Activated gamma-delta T cell treated with Interleukin-2 at 50 U/mL for 16 hours (primary cell): ENCODE measurements at places on chromosomes 3 and 15.
A peak's percentile ranks its signal among the peaks of the same experiment; 100 is the strongest.

- no peak for DNase-seq
Observed at GRCh38 chr3:68288085-68288484, 633.7 kb upstream of the SUCLG2 start.

DNA sequence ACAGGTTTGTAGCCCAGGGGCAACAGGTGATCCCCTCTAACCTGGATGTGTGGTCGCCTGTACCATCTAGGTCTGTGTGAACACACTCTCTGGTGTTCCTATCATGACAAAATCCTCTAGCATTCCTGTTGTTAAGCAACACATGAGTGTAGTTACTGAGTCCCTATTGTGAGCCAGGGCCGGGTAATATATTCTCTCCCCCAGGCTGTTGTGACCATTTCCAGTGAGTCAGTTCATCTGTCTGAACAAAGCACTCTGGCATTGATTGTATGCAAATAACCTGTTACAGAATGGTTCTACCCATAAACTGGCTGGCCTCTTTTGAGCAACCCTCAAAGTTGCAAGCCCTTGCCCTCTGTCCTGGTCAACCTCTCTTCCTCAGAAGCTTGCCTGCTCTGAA lies 2.6 kb upstream of the FLNB start:
- no peak for DNase-seq

DNA sequence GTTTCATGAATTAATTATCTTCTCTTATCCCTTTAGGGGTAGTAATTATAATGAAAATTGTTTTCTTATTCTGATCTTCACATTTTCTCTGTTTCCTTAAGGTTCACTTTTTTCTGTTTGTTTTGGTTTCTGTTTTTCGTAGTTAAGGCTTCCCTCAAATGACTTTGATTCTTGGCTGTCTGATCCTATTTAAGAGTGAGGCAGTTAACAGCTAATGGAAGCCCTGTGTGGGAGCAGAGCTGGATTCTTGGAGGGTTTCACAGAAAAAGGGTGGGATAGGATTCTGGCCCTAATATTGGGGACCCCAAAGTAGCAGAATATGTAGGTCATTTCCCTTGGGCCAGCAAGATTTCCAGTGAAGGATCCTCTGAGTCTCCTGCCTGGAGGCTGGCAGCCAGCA lies 6.8 kb upstream of the AMOTL2 start:
- DNase-seq: no peak

DNA sequence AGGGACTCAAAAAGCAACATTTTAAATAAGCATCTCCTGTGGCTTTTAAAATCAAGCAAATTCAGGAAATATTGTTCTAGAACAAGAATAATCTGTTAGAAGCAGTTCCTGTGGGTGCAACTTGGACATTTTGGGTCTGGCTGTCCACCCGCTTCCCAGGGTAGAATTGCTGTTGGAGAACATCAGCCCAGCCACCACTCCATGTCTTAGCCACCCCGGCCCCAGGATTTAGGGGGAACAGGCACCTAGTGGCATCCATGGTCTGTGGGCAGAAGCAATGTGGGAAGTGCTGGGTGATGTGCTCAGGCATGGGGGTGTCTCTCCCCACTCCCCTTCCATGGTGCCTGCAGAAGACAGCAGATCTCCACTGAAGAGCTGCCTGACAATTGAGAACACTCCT lies 162.6 kb downstream of the KLF13 start:
- DNase-seq: no peak

DNA sequence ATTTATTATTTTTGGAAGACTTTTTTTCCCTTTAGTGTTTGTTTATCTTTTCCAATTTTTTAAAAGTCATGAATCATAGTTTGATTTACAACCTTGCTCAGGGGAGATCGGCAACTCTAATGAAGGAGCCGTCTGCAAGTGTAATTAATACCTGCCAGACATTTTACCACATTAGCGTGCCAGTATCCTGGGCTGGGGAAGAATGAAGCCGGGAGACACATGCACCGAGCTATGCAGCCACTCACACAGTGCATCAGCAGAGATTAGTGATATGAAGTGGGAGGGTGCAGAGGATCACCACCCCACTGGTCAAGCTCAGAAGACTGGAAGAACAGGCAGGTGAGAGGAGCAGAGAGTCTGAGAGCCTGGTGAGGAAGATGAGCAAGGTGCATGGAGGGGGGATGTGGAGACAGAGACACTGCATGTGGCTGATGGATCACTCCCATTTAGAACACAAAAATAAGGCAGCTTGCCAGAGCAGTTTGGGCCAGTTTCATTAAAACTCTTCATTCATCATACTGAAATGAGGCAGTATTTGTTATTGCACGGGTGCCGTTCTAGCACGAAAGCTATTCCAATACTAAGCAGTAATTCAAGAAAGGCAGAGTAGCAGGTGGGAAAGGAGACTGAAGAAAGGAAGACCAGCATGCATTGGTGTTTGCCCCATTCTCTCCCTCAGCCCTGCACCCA lies 821.6 kb downstream of the TUSC7 start:
- DNase-seq: no peak

DNA sequence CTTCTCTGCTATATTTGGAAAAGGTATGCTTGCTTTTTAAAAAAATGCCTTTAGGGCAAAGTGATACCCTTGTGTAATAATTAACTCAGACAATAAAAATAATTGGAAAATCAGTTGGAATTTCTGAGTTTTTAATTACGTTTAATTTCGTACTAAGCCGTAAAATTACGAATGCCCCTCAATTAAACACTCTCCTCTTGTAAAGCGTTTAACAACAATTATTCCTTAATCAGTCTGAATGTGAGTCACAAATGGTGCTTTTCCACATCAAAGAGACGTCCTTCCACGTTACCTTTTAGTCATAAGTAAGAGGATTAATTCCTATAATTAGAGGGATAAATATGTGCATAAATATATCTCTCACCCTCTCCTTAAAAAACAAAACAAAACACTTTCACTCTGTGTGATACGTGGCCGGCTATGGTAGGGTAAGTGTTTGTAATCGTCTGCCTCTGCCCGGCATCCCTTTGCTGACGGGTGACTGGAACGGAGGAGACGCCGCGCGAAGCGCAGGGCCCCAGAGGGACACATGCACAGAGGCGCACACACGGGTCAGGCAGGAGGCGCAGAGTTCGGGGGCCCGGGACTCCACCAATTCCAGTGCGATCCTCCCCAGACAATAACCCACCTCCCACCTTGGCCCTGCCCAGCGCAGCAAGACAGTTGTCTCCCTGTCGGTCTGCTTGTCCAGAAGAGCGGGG lies 9.7 kb upstream of the MEIS2 start:
- DNase-seq: no peak

DNA sequence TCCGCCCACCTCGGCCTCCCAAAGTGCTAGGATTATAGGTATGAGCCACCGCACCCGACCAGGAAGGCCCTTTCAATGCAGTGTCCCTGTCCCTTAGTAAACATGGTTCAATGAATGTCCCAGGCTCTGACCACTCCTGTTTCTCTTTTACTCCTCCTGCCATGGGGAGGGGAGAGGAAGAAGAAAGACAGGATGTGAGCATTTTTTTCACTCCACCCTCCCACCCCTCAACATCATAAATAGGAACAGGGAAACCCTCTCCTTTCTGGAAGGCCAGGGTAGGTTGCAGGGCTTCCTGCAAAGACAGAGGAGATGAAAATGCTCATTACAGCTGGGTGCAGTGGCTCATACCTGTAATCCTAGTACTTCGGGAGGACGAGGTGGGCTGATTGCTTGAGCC lies 7.5 kb upstream of the TATDN2 start:
- DNase-seq: no peak

DNA sequence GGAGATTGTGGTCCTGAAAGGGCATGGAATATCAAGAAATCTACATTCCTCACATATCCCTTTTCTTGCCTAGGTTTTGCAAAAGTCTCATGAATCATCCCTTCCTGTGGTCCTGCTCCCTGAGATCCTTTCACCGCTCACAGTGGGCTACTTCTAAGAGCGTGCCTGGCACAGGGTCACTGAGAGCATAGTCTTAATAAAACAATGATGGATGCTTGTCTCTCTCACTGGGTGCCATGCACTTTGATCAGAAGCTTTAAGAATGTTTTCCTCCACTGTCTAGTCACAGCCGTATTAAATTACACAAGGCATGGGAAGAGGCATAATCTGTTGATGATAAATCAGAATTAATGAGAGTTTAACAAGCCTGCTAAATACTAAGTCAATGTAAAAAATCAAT lies 269.7 kb upstream of the ATP10A start:
- DNase-seq: no peak

DNA sequence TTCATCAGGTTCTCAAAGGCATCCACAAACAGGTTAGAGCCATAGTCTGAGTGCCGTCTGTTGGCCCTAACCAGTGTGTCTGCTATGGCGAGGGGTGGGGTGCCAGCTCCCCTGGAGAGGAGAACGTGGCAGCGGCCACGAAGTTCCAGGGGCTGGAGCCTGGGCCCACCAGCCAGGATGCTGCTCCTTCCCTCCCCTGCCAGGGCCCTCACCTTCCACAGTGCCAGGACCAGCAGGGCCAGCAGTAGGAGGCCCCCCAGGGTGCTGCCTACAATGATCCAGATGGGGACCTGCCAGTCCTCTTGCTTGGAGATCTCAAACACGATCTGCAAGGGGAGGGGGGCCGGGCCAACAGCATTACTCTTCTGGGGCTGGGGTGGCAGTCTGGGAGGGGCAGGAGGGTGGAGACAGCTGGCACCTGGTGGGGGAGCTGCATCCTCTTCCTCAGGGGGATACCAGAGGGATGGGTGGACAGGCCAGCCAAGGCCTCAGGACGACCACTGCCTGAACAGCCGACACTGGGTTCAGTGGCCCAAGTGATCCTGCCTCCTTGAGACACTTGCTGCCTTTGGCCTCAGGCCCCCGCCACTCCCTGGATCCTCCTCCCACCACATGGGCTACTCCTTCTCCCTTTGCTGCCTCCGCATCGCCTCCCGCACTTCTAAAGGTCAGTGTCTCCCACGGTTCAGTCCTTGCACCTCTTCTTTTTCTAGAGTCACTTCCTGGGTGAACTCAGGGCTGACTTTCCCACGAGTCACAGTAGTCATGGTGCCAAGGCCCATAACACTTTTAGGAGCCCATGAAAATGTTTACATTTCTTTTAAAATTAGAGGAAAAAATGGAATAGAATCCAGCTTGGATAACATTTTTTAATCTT lies 26.3 kb downstream of the FEM1B start:
- no peak for DNase-seq

GRCh38 chr3:4322635-4323034 lies 19.5 kb downstream of the SETMAR start:
- no peak for DNase-seq

- peak; percentile 75 for DNase-seq
Observed at GRCh38 chr15:64883997-64884511, 27.6 kb upstream of the ANKDD1A start.

DNA sequence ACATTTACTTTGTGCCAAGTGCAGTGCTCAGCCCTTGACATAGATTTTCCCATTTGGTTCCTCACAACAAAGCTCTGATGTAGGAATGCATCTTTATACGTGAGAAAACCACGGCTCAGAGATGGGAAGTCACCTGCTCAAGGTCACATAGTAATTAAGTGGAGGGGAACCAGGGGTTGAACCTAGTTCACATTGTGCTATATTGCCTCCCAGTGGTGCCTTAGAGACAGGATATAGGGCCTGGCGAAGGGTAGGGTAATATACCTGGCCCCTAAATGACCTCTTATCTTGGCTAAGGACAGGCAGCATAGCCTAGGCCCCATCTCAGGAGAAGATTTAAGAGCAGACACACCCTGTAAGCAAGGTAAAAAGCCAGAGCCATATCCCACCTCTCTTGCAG lies 71.5 kb downstream of the FOXP1 start:
- DNase-seq: peak; percentile 38

GRCh38 chr3:114973536-114973935 lies 173.6 kb downstream of the ZBTB20 start:
- no peak for DNase-seq

DNA sequence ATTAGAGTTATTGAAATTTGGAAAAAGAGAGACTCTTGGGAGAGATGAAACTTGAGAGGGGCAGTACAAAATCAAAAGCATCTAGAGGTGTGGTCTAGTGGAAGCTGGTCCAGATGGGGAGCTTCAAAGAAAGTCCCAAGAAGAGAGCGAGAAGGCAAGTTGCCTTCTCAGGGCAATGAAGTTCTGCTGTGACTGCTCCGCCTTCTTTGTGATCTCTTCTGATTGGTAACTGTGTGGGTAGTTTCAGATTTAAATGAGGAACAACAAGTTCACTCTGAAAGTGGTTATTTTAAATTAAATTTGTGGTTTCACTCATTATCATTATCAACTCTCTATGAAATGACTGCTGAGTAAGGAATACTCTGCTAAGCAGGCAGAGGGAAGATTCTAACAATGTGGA lies 233.3 kb downstream of the NLGN1 start:
- no peak for DNase-seq

DNA sequence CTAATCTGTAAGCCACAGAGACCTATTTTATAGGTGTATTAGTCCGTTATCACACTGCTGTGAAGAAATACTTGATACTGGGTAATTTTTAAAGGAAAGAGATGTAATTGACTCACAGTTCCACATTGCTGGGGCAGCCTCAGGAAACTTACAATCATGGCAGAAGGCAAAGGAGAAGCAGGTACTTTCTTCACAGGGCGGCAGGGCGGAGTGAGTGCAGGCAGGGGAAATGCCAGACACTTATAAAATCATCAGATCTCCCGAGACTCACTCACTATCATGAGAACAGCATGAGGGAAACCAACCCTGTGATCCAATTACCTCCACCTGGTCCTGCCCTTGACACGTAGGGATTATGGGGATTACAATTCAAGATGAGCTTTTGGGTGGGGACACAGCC lies 108.7 kb downstream of the GALK2 start:
- no peak for DNase-seq

- DNase-seq: no peak
Observed at GRCh38 chr15:45759936-45760335, 125.1 kb downstream of the SQOR start.

DNA sequence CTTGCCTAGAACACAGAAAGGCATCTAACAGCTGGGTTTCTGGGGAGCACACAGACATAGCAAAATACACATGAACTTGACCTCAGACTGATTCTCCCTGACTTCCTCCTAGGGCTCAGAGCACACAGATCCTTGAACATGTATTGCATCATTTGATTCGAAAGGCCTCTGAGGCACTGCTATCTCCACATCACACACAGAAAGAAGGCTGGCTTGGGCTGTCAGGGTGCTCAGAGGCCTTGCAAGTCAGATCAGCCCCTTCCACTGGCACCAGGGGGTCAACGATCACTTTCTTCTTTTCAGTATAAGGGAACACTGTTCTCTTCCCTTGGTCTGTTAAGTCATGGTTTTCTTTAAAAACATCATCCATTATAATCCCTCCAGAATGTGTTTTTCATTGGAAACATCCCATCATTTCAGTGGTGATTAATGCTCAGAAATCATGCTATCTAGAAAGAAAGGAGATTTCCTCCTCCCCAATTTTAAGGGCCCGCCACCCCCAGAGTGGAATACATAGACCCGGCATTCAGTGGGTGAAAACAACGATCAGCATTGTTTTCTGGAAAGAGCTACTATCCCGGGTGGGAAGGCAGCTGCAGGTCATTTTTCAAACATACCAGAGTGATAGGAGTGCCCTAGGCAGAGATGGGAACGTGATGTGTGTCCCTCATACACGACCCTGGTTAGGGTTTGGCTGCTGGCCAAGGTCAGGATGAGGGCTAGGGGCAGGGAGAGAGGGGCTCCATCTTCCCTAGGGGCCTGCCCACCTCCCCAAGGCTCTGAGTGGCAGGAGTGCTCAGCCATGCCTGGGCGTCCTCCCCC lies 253.3 kb upstream of the LYSMD4 start:
- DNase-seq: no peak

- no peak for DNase-seq
Observed at GRCh38 chr3:16797831-16798230, 86.9 kb upstream of the PLCL2 start.
